ENCODE measurements at places on chromosomes 16 and 17. TPM values are rescaled to one million over a fixed set of nuclear protein-coding genes. Genes with fewer than 3 reads are reported as not detected.
A peak's percentile ranks its signal among the peaks of the same experiment; 100 is the strongest.

Gene CALB2
- total RNA-seq: not detected

DNA sequence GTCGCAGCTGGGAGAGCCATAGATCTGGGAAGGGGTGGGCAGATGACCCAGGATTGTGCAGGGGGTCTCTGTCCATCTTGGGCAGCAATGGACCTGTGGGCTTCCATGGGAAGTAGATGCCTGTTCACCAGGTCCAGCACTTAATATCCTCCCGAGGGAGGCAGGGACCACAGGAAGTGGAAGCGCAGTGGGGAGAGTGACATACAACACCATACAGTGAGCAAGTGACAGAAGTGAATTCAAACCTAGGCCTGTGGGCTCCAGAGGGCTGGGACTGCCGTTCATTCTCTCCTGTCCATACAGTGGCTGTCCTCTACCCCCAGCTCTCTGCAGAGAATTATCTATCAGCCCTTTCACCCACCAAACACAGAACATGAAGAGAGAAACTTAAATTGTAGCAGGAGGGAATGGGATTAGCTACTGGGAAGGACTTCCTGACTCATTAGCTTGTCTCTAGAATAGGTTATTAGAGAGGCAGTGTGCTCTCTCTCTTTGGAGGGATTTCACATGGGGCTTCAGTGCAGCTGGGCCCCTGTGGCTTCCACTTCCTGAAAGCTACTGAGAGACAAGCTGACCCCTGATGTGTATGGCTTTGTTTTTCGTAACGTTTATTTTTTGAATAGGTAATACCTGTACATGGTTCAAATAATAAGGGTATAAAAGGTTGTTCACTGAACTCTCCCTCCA, 13.1 kb upstream of the SEZ6 start:
- DNase-seq: no peak

DNA sequence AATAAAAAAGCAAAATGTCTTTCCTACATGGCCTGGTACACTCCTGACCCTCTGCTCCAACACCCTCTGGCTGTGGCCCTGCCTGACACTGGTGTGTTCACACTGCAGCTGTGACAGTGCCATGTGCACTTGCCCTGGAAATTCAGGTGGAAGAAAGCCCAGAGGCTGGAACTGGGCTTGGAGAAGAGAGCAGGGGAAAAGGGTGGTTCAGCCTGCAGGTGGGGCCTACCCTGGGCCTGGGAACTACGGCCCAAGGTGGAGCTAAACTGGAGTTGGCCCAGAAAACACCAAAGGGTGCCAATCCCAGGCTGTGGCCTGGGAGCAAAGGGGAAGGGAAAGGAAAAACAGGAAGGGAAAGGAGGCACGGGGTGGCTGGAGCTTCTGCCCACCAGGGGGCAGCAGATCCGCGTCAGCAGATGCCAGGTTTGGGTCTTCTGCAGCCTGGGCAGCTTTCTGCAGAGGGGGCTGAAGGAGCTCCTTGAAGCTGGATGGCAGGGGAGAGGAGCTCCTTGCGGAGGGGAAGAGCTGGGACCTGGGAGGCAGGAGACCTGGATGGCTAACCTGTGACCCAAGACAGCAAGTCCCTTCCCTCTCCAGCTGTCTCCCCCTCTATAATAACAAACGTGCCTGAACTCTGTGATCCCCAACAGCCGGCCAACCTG, 15.4 kb upstream of the CTCF start:
- peak; percentile 83 for DNase-seq

GRCh38 chr17:76585033-76585648, 519 bp downstream of the ST6GALNAC2 start:
- no peak for DNase-seq

GRCh38 chr16:12675852-12676251, 127.8 kb downstream of the CPPED1 start:
- DNase-seq: no peak

DNA sequence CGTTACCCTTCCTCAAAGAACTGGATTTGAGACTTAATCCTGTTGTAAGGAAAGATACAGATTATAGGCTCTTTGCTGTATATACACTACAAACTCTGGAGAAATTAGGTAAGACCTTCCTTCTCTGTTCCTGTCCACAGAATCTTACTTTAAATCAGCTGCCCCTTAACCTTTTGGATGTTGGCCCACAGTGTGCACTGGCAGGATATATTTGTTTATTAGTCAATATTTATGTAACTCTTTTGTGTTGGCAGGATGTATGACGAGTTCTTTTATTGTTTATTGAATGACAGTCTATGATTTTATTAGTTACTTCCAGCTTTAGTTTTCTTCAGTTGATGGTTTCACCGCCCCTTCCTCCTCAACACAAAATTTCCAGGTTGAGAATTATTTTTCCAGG, 19.7 kb downstream of the LRRC36 start:
- no peak for DNase-seq

Gene WNK4
- total RNA-seq: 0.37 TPM

DNA sequence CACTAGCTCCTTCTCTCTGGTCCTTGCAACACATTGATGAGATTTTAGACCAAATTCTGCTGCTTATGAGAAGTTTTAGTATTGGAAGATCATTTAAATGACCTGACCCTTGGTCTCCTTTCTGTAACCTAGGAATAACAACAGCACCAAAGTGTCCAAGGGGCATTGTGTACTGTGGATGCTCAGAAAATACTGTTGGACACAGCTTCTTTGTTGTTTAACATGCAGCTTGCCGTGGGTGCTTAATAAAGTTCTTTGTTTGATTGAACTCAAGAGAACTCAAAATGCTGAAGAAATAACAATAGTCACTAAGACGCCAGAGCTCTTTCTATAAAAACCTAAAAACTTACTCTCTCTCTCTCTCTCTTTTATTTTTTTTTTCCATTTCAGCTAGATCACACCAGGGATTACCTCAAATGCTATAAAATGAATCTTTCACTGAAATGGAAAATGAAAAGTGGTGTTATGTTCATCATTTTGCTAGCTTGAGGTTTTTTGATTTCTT, 548.9 kb upstream of the CDH8 start:
- no peak for DNase-seq

DNA sequence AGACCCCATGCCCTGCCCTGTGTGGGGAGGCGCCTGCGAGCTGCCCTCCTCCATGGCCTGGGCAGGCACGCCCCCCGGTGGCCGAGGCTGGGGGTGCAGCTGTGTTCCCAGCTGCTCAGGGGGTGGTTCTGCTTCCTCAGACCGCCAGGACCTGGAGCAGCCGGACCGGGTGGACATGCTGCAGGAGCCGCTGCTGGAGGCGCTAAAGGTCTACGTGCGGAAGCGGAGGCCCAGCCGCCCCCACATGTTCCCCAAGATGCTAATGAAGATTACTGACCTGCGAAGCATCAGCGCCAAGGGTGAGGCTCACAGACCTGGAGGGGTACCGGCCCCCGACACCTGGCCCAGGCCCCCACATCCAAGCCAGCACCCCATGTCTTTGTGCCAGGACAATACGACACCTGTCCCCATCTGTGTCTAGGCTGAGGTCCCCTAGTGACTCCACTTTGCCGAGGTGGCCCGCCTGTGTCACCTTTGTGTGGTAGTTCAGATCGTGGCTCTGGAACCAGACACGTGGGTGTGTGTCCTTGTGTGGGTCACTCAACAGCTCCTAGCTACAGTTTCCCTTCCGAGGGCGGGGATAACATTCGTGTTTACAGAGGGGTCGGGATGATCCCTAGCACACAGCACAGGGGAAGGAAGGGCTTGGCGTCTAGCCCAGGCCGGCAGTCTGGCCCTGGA, 9.3 kb downstream of the GJD3 start:
- peak; percentile 79 for DNase-seq

DNA sequence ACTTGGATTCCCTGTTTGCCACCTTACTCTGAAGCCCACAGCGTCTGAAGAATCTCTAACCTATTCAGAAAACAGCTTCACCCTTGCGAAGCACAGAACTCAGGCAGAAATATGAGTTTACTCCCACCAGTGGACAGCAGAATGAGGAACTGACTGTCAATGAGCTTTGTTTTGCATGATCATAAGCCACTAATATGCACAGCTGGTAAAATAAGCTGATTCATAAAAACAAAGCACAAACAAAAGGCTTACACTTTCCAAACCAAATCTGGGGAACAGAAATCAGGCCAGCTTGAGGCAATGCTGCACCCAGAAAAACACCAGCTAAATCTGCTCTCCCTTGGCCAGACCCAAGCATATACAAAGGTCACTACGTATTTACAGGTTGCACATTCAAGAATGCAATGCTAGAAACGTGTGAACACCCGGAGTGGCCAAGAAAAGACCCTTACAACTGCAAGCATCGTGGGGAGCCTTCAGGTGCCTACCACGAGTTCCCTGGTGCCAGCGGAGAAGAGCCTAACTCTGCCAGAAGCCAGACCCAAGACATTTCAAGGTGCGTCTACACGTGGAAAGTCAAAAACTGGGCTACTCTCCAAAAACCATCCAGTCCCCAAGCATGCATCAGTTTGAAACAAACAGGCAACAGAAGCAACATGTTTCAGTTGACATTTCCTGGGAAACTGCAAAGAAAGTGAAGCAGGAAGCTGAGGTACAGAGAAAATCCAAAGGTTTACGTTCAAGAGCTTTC, 207.1 kb downstream of the ZFHX3 start:
- DNase-seq: no peak

GRCh38 chr16:84138824-84139627, 6.0 kb downstream of the HSDL1 start:
- DNase-seq: peak; percentile 61

DNA sequence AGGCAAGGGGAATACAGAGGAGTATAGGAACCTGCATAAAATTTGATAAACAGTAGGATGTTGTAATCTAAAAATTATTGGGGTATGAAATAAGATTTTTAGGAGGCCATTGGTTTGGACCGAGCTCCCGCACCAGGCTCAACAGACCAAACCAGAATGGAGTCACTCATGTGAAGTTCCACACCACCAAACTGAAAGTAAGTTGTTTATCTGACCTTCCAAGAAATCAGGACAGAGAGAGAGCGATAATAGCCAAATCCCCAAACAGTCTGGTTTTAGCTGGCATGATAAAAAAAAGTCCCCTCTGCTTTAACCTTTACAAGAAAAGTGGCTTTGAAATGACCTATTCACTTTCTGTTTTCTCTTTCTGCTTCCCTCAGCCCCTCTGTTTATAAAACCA, 45.7 kb upstream of the SIAH1 start:
- no peak for DNase-seq

GRCh38 chr16:30662449-30662848, 4.2 kb downstream of the FBRS start:
- DNase-seq: no peak

- DNase-seq: peak; percentile 47
These were observed 119.6 kb downstream of the SPAG9 start for GRCh38 chr17:51000835-51001638.

- DNase-seq: no peak
These were observed 621 bp downstream of the KCNJ2 start for GRCh38 chr17:70169709-70170597.

- no peak for DNase-seq
These were observed 27.5 kb upstream of the MTSS2 start for GRCh38 chr16:70713342-70713741.

- no peak for DNase-seq
These were observed 32.3 kb downstream of the CLEC16A start for GRCh38 chr16:10976634-10977033.

Gene CACNG3
- not detected for total RNA-seq

DNA sequence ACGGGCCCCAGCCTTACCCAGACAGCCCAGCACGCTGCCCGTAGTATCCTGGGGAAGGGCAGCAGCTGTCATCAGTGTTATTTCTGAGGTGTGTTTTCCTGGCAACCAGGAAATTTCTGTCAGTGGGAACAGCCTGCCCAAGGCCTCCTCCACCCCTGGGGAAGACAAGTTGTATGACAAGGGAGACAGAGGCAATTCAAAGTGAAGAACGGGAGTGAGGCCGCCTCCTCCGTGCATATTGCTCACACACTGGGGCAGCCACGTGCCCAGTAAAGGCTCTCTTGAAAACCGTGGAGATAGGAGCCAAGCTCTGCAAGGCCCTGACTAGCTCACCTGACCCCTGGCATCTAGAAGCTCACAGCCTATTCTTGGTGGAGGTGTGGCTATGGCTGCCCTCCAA, 57.6 kb downstream of the RAI1 start:
- no peak for DNase-seq

DNA sequence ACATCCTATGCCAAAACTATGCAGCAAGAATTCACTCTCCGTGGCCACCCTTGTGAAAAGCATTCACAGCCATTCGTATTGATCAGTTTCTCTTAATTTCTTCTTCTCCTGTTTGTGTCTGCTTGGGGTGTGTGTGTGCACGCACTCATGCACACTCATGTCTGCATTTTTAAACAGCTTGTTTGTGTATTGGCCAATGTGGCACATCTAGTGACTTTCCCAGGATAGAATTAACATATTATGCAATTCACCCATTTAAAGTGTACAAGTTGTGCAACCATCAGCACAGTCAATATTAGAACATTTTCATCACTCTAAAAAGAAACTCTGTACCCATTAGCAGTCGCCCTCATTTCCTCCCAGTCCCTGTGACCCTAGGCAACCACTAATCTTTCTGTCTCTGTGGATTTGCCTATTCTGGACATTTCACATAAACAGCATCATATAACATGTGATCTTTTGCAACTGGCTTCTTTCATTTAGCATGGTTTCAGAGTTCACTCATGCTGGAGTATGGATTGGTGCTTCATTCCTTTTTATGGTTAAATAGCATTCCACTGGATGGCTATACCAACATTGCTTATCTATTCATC, 20.1 kb downstream of the IRX3 start:
- no peak for DNase-seq

- no peak for DNase-seq
These were observed 77.0 kb upstream of the CA10 start for GRCh38 chr17:52235516-52235915.

DNA sequence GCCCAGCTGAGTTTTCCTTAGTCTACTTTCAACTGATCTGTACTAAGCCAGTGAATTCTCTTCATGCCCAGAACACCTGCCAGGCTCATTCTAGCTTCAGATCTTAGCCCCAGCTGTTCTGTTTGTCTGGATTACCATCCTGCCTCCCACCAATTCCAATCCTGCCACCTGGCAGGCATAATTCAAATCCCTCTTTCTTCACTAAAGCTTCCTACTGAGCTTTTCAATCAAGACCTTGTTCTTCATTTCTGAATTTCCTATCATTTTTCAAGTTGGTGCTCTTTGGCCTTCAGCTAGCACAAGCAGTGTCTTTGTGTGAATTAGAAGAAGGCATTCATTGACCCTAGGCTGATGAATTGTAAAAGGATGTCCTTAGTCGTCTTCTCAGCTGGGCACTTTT, 357.6 kb downstream of the UTP18 start:
- no peak for DNase-seq

DNA sequence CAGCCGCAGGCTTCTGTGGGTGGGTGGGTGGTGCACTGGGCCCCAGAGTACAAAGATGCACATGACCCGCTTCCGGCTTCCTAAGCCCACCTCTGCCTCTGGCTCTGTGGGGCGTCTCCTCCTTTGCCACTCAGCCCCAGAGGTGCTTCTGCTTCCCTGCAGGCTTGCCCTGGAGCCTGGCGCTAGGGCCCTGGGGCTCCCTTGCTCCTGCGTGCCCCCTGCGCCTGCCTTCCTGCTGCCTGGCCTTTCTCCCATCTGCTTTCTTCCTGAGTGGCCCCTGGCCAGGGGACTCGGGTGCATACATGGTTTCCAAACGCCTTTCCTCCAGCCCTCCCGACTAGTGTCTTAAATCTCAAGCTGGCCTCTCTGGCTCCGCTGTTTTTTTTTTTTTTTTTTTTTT, 3.4 kb downstream of the WWOX start:
- no peak for DNase-seq

Data from activated CD8-positive, alpha-beta T cell treated with anti-CD3 and anti-CD28 coated beads, Interleukin-2, amount 10 ng/mL, durations not matched to agents 7 days and 5 days (primary cell).